ENCODE measurements at places on chromosomes 6 and 20.

DNA sequence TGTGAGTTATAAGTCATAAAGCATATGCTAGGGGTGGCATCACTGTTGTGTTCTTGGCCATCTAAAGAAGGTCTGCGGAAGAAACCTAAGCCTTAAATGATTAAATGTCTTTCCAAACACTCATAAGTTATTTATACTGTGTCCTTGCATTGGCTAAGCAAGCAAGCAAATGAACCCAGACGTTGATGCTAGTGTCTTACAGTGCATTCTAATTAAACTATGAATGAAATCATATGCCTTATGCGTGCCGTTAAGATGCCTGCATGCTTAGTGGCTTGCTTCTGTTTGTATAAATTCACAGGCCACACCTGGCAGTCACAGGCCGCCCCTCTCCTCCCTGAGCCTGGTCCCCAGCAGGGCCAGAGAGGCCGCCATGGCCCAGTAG lies 49.9 kb downstream of the RIN2 start:
- no peak for DNase-seq

DNA sequence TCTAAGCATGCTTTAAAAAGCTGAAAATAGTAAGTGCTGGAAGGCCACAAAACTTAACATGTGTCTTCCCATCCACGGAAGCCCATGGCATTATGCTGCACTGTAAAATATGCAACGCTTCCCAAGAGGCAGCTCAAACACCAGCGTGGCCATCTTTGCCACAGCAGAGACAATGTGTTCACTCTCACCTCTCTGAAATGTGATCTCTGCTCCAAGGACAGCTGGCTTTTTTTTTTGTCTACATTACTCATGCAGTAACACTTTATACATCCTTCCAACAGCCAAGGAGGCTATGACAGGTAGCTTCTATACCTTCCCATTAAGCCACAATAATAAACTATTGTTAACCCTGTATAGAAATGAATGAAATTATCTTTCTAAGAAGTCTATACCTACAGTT lies 49.2 kb downstream of the BLOC1S5 start:
- DNase-seq: no peak

GRCh38 chr6:22830463-22830862 lies 261.1 kb downstream of the HDGFL1 start:
- no peak for DNase-seq

DNA sequence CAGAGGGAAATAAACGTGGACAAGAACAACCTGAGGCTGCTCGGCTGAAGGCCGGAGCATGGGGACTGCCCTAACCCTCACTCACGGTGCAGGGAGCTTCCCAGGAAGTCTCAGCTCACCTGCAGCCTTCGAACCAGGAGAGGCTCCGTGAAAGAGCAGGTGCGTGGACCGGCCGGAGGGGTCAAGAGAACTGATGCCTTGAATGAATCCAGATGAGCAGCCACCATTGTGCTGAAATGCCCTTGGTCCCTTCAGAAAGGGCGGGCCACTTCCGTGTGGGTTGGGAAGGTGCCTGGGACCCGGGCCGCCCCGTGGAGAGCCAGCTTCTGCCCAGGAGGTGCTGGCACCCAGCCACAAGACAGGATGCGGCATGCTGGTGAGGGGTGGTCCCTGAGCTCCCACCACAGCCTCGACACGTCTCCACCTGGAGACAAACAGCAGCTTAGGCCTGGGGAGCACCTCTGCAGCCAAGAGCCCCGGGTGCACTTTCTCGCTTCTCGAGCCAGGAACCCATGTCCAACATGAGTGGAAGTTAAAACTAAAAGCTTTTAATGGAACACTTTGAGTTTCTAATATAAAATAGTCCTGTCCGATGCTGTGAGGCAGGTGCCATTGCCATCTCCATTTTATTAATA lies 83.5 kb downstream of the TTLL2 start:
- DNase-seq: no peak

GRCh38 chr20:59448851-59449444 lies 148.5 kb downstream of the EDN3 start:
- no peak for DNase-seq

- no peak for DNase-seq
Observed at GRCh38 chr6:118736440-118736839, 85.0 kb upstream of the CEP85L start.

- peak; percentile 42 for DNase-seq
Observed at GRCh38 chr20:15895560-15896084, 677.6 kb downstream of the KIF16B start.

DNA sequence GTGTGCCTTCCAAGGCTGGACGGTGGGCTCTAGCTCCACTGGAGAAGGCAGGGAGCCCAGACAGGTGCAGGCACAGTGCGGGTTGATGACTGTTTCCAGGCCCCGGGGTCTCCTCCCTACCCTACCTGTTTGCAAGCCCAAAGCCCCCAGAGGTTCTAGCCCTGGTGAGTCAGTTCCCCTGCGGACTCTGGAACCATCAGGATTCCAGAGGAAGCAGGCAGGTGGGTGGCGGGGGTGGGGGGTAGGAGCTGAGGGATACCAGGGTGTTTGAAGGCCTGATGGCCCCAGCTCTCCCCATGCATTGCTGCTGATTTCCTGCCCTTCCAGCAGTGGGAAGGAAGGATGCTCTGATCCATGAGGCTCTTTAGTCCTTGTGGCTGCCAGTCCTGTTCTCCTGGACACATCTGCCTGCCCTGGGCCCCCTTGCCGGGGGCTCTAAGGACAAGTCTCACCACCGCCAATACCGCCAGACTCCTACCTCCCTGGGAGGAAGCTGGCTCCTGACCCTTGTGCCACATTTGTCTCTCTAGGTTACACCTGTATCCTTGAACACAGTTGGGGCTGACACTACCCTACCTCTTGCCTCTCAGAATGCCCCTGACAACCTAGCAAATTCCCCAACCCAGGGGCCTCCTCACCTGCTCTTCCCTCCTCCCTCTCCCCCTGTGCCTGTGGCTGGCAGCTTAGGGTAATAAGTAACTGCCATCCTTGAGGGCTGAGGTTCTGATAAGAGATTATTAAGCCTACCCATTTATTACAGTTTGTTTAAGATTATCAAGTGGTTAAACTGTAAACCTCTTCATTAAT lies 21.7 kb downstream of the KCNK5 start:
- DNase-seq: no peak

- no peak for DNase-seq
Observed at GRCh38 chr6:48068278-48069251, 42.4 kb downstream of the PTCHD4 start.

GRCh38 chr6:85458184-85458583 lies 8.3 kb downstream of the NT5E start:
- no peak for DNase-seq

DNA sequence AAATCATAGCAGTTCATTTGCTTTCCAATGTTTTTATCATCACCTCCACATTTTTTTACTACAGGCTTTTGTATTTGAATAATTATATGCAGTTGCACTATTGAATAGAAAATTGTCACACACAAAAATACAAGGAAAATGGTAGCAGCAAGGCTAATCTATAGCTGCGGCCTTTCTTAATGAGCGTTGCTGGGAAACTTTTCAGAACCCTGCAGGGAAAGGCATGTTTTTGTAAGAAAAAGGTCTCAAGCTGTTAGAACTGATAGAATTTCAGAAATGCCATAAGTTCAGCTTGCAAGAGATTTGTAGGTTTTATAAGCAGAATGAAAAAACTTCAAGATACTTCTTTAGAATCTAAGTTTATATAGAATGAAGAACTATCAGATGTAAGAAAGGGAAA lies 535.8 kb downstream of the LMBRD1 start:
- DNase-seq: no peak

DNA sequence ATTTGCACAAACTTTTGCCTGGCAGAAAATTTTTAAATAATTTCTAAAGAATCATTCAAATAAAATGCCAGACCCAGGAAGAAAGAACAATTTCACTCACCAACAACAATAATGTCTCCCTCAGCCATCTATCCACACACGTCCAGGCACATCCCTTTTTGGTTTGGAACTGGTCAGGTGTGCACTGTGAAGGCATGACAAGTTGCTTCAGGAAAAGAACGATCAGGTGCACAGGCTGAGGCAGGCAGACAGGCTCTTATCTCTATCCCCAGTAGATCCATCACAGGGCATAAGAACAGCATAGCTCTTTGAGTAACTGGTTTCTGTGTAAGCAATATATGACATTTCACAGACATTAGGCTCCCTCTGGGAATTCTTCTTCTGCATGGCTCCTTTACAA lies 18.1 kb upstream of the NXT1 start:
- no peak for DNase-seq

DNA sequence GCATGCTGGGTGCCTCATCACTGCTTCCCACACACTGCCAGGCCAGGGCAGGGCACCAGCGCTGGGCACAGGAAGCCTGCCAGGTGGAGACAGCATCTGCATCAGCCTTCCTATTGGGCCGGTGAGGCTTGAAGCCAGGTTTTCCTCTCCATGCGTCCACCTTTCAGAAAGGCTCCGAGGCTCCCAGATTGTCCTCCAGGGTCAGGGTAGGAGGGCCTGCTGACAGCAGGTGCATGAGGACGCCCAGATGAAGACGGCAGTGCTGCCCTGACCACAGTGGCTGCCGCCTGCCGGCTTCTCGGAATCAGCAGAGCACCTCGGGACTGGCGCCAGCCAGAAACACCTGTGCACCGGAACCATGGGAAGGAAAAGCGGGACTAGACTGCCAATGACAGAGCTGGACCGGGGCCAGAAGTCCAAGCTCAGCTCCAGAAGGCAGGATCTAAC lies 170.5 kb upstream of the CST7 start:
- DNase-seq: no peak

DNA sequence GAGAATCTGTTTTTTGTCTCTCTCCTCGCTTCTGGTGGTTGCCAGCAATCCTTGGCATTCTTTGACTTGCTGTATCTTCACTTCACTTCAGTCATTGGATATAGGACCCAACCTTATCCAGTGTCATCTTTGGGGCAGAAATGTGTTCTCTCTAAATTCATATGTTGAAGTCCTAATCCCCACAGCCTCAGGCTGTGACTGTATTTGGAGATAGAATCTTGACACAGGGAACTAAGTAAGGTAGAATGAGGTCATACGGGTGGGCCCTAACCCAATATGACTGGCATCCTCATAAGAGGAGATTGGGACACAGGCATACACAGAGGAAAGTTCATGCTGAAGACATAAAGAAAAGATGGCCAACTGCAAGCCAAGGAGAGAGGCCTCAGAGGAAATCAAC lies 51.9 kb upstream of the TPD52L1 start:
- no peak for DNase-seq

- no peak for DNase-seq
Observed at GRCh38 chr6:152293404-152293803, 343.8 kb downstream of the SYNE1 start.

DNA sequence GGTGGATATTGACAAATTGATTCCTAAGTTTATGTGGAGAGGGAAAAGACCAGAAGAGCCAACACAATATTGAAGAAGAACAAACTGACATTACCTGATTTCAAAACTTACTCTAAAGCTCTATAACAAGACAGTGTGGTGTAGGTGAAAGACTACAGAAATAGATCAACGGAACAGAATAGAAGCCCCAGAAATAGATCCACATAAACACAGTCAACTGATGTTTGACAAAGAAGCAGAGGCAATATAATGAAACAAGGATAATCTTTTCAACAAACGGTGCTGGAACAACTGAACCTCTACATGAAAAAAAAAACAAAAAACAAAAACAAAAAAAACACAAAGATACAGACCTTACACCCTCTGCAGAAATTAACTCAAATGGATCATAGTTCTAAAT lies 50.2 kb downstream of the MAP3K5 start:
- no peak for DNase-seq

DNA sequence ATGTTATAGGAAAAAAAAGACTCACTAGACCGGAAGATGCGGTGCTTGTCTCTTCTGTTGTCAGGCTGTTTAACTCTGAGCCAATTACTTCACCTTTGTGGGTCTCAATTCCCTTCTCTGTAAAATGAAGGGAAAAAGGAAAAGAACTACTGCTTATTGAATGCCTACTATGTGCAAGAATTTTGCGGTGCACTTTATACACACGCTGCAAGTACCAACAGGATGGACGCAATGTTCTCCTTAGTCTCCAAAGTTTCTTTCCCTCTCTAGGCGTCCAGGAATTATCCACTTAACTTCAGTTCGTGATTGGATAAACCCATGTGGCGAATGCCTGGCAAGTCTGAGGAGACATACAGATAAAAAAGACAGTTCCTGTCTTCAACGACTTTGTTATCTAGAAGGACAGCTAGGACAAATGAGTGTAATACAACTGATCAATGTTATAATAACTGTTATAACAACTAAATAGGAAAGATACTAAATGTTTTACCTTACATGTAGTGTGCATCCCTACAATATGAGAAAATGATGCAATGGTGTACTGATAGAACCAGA lies 69.0 kb upstream of the JARID2 start:
- no peak for DNase-seq
